ENCODE measurements at places on chromosomes 1 and 21.

GRCh38 chr21:33938381-33938780, 22.8 kb upstream of the ATP5PO start:
- no peak for DNase-seq

DNA sequence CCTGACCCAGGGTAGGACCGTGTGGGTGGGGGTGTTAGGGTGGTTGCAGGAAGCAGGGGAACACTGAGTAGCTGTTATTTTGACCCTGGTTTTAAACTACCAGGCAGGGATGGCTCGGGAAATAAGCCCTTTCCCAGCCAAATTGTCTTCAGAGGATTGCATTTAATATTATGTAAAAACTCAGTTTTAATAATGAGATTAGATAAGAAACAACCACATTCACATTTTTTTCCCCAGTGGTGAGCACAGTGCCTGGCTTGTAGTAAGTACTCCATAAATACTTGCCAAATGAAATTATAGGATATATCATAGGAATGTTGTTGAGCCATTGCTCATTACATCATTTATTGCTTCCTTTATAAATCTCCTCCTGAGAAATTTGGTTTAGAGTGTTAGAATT, 3.1 kb upstream of the ACP6 start:
- DNase-seq, result no peak

DNA sequence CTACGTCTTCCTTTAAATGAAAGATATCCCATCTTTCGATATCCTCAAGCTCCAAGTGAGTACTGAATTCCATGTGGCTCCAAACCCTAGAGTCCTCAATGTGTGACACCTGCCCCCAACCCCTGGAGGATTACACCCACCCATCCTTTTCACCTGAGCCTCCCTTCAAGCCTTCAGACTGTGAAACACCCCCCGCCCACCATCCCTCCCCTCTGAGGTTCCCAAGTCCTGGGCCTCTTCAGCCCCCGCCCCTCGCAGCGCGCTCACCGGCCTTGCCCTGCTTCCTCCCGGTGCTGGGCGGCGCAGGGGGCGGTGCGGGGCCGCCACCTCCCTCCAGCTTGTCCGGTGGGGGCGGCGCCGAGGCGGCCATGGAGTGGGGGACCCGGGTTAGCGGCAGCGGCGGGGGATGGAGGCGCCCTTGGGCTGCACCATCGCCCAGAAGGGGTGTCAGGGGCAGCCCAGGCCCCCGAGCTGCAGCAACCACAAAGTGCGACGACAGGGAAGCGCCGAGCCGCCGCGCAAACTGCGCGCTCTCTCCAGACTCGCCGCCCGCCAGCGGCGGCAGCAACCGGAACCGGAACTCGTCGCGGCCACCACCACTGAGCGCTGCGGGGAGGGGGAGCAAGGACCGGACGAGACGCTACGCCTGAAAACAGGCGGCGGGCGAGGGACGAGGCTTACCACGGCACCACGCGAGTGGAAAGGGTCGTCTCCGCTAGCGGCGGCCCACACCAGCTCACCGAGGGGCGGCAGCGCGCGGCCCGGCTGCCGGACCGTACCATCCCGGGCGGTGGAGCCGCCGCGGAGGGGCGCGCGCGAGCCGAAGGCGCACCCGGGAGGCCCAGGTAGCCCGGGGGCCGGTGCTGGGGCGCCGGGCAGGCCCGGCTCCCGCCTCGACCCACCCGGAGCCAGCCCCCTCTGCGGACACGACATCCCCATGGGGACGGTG, at the start of gene PYGO2:
PYGO2 (minus strand) TSS at position 576 of the 949 bp plus-strand sequence; CDS start at position 370, 206 bp downstream.
- DNase-seq, result peak; percentile 69

DNA sequence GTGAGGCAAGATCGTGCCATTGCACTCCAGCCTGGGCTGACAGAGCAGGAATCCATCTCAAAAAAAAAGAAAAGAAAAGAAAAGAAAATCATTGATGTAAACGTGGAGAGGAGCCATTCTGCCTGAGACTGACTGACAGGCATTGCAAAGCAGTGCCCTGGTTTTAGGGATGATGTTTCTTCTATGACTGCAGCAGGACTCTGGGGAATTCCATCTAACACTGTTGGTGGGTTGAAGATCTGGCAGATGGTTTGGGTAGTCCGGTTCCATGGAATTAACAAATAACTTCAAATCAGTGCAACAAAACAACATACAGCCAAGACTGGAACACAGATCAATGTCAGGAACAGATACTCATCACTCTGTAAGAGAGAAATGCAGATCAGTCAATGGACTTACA, 17.8 kb upstream of the LAMC2 start:
- no peak for DNase-seq

DNA sequence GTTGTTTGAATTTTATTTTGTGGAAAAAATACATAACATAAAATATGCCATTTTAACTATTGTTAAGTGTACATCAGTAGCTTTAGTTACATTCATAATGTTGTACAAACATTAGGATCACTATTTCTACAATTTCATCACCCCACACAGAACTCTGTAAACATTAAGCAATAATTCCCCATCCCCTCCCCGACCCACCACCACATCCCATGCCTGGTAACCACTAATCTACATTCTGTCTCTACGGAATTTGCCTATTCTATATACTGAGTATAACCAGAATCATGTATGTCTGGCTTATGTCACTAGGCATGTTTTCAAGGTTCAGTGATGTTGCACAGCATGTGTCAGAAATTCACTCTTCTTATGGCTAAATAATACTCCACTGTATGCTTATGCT, 47.7 kb downstream of the CDC42BPA start:
- no peak for DNase-seq

GRCh38 chr1:244969355-244970235, 105.3 kb upstream of the HNRNPU start:
- DNase-seq, result peak; percentile 41

DNA sequence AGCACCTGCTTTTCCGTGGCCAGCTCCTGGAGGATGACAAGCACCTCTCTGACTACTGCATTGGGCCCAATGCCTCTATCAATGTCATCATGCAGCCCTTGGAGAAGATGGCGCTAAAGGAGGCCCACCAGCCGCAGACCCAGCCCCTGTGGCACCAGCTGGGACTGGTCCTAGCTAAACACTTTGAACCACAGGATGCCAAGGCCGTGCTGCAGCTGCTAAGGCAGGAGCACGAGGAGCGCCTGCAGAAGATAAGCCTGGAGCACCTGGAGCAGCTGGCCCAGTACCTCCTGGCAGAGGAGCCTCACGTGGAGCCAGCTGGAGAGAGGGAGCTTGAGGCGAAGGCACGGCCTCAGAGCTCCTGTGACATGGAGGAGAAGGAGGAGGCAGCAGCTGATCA, 413 bp downstream of the UBL4B start:
- DNase-seq, result no peak

DNA sequence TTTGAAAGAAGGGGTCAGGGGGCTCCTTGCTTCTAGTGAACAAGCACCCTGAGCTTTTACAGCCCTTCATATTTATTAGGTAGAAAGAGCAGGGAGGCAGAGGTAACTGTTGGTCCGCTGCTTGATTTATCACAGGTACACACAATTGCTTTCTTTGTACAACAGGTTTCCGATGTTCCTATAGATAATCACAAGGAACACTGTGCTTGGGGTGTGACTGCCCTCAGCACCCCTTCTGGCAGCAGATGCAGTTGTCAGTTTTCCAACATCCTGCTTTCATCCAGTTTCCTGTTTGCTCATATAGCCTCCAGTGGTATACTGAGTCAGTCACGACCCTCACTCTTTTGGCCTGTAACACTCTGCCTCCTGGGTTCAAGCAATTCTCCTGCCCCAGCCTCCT, 40.6 kb downstream of the SCP2 start:
- DNase-seq, result no peak

- DNase-seq, result no peak
These were observed 720 bp downstream of the PSMB2 start for GRCh38 chr1:35640380-35641232.

GRCh38 chr1:23019863-23020625, 776 bp downstream of the KDM1A start:
- DNase-seq, result no peak

DNA sequence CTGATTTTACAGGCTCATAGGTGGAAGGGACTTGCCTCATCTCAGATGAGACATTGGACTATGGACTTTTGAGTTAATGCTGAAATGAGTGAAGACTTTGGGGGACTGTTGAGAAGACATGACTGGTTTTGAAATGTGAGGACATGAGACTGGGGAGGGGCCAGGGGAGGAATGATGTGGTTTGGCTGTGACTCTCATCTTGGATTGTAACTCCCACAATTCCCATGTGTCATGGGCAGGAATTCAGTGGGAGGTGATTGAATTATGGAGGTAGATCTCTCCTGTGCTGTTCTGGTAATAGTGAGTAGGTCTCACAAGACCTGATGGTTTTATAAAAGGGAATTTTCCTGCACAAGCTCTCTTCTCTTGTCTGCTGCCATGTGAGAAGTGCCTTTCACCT, 20.8 kb downstream of the SCYL3 start:
- DNase-seq, result no peak

DNA sequence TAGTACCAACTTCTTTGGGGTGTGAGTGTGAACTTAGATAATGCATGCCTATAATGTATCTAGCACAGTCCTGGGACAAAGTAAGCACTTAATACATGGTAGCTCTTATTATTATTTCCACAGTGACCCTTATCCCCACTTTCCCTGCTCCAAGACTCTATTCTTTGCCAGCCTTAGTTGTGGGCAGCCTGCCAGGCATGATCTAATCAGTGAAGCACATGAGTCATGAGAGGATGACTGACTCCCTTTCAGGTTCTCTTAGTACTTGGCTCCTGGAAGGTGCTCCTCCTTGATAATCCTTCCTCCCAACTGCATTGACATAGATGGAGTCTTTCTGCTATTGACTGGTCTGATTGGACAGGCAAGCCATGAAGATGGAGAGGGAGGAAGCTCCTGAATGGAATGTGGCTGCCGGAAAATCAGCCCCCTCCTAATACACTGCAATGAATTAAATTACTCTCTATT, 17.4 kb upstream of the GNG12 start:
- DNase-seq, result no peak

DNA sequence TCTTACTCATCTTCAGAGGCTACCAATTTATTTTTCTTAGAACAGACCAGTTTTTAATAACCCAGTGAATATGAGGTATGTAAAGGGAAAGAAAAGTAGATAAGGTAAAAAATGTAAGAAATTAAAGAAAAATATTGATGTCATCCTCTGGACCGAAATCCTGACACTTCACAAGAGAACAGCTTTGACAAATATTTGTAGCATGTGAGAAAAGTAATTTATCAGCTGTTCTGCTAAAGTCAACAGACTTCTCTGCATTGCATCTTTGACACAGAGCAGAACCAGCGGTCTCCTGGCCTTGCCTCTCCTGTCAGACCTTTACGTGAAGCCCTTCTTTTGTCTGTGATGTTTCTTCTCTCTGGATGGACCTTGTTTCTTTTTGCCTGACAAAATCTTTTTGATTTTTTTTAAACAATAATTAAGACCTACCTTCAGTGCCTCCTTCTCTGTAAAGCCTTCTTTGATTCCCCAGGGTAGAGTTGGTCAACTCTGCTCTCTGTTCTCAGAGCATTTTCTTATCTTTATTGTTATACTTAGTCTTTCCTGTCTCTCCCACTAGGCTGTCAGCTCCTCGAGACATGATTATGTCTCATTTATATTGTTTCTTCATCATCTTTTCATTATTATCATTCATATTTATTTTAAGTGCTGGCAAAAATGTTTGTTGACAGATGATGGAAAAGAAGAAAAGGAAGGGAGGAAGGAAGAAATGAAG, 35.4 kb downstream of the RGS4 start:
- no peak for DNase-seq
